Stimulated activated CD4-positive, alpha-beta T cell treated with anti-CD3 and anti-CD28 coated beads, TNF-alpha, amount 100 ng/mL, for 1 hour (primary cell): ENCODE measurements at places on chromosomes 16 and 17.

DNA sequence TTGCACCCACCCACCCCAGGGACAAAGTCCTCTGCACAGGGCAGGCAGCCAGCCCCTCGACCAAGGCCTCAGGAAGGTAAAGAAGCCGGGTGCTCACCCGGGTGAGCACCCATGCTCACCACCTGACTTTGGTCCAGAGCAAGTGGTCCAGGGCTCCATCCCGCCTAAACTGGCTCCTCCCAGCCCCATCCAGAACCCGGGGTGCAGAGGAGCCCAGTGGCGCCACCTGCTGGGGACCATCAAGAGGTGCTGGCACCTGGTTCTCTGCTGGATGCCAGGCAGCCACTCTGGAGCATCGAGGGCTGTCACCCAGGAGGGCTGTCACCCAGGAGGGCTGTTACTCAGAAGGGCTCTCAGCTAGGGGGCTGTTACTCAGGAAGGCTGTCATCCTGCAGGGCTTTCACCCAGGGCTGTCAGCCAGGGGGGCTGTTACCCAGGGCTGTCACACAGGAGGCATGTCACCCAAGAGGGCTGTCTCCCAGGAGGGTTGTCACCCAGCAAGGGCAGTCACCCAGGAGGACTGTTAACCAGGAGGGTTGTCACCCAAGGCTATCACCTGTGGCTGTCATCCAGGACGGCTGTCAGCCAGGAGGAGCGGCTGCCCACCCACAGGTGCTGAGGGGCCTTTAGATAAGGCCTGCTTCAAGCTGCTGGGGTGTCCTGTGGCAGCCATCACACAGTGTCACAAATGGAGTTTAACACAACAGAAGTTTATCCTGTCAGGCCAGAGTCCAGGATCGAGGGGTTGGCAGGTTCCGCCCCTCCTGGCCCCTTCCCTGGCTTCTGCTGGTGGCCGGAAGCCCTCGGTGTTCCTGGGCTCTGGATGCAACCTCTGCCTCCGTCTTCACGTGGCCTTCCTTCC is 98.5 kb downstream of the TNFRSF13B start:
- no peak for DNase-seq

DNA sequence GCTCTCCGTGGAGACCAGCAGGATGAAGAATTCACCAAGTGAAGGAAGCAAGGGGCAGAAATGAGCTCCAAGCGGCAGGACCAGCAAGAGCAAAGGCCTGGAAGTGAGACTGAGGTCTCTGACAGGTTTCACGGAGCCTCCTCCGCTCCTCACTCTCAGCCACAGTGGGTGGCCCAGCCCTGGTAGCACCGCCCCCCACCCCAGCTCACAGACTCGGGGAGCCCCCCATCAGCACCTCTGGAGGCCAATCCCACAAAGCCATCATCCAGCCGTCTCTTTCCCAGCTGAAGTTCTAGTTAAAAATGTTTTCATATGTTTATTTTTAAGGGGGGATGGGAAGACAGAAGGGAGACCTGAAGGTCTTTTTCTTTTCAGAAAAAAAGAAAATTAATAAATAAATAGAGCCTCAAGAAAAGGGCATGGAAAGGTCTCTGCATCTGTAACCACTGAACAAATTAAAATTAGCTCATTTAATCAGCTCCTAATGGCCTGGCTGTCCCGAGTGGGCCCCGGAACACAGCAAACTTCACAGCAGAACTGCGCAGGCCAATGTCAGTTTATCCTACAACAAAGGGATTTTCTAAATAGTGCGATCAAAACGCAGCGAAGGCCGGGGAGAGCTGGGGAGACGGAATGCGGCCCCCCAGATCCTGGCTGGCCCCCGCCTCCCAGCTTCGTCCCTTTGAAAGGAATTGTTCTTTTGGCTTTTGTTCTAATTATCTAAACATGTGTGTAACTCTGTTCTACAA is 190.3 kb downstream of the ZNF423 start:
- DNase-seq = no peak

GRCh38 chr17:73722165-73722564 is 77.9 kb upstream of the SDK2 start:
- peak; percentile 6 for DNase-seq

DNA sequence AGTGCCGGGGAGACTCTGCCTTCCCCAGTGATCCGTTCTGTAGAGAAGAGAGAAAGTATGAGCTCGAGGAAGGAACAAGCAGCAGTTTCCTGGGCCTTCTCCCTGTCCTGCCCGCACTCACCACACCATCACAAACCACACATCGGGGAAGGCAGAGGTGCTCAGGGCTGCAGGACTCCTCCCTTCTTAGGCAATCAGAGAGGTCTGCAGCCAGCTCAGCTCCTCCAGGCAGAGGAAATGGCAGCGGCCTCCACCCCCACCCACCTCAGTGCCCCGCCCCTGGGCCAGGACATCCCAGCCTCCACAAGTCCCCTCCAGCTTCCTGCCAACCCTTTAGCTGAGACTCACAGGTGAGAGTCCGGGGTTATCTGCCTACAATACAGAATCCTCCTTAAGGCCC is 2.0 kb downstream of the ZNF319 start:
- DNase-seq = peak; percentile 22
